ENCODE measurements at places on chromosomes 6 and 20. TPM values are rescaled to one million over a fixed set of nuclear protein-coding genes. Genes with fewer than 3 reads are reported as not detected.

DNA sequence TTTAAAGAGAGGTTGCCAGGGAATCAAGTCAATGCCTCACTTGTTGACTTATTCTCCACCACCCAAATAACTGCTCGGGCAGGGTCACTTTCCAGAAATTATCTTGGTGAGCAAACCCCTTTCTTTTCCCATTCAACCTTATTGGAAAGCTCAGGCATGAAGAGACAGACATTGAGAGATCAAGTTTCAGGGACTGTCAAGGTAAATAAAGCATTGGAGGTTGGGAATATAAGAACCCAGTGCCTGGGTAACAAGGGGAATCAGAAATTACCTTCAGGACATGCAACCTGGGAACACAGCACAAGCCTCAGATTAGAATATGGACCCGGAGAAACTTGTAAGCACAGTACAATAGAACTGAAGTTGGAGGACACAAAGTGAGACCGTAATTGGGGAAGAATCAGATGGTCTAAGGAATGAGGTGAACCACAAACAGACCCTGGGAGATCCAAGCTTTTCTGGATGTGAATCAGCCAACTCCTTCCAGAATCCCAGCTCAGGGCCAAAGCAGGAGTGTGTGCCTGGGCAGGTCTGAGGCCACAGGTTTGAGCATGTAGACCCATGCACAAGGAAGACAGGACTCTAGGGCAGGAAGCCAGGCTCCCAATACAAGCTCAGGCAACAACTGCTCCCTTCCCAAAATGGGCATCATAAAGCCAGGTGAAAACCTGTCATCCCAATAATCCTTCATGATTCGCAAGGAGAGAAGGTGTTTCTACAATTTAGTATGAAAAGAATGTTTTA, 512.8 kb downstream of the MAFB start:
- DNase-seq, result no peak

- DNase-seq, result no peak
These were observed 85.9 kb upstream of the HMGCLL1 start for GRCh38 chr6:55664591-55665587.

The RGS17 gene
- 2.3 TPM for polyA plus RNA-seq

DNA sequence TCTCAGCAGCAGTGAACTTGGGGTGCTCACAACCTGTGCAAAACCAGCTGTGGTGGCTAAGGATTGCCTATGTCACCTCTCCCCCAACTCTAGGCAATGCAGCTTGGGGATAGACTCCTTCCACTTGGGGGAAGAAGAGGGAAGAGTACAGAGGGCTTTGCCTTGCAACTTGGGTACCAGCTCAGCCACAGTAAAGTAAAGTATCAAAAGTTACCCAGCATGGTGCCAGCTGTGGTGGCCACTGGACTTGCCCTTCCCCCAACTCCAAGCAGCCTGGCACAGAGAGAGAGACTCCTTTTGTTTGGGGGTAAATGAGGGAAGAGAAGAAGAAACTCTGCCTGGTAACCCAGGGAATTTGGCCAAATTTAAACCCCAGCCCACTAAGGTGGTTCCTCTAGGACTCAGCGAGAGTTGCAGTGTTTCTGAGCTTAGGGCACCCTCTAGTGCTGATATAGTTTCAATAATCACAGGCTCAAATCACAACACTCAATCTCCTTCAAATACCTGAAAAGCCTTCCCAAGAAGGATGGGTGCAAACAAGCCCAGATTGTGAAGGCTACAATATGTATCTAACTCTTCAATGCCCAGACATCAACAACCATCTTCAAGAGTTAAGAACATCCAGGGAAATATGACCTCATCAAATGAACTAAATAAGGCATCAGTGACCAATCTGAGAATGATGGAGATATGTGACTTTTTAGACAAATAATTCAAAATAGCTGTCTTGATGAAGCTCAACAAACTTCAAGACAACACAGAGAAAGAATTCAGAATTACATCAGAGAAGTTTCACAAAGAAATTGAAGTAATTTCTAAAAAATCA, 7.6 kb upstream of the DEFB129 start:
- DNase-seq, result no peak

DNA sequence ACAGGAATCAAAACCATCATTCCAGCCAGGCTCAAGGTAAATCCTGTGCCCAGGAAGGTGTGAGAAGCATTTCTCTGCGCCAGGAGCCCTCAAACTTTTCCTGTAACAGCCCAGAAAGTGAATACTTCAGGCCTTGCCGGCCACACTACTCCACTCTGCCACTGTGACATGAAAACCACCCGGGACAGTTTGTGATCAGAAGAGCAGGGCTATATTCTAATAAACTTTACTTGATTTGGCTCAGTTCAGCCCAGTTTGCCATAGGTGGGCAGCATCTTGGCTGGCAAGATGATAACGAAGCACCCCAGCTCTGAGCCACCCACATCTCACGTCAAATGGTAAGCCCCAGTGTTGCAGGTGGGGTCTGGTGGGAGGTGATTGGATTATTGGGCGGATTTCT, 249.4 kb downstream of the DLL1 start:
- no peak for DNase-seq

DNA sequence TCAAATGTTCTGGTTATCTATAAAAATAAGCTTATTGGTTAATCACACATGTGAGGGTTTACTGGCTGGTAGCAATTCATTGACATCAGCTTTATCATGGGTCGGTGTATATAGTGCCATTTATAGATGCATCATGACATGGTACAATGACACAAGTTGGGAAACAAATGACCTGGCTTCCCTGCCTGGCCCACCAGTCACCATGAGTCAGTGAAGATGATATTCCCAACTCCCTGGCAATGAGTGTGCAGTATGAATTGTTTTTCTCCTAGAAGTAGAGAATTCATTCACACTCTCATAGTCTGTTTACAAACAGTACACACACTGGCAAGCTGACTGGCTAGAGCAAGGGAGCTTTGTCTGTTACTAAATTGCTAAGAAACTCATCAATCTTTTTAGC, 37.2 kb upstream of the CALHM6 start:
- DNase-seq, result no peak

GRCh38 chr6:150195996-150196417, 53.2 kb downstream of the PPP1R14C start:
- peak; percentile 60 for DNase-seq

The MUC22 gene
- polyA plus RNA-seq, result not detected

The ABCF1 gene
- polyA plus RNA-seq, result 64.9 TPM

GRCh38 chr6:33201147-33201545, 479 bp downstream of the SLC39A7 start:
- DNase-seq, result no peak

GRCh38 chr6:33699131-33699530, 12.4 kb downstream of the UQCC2 start:
- DNase-seq, result no peak

The SYS1 gene
- 35.5 TPM for polyA plus RNA-seq

The IL17F gene
- 0.25 TPM for polyA plus RNA-seq

The FAM83C gene
- 0.07 TPM for polyA plus RNA-seq

- DNase-seq, result peak; percentile 41
These were observed 160.0 kb downstream of the COL21A1 start for GRCh38 chr6:56087421-56087820.

The ZNF292 gene
- polyA plus RNA-seq, result 42.5 TPM

DNA sequence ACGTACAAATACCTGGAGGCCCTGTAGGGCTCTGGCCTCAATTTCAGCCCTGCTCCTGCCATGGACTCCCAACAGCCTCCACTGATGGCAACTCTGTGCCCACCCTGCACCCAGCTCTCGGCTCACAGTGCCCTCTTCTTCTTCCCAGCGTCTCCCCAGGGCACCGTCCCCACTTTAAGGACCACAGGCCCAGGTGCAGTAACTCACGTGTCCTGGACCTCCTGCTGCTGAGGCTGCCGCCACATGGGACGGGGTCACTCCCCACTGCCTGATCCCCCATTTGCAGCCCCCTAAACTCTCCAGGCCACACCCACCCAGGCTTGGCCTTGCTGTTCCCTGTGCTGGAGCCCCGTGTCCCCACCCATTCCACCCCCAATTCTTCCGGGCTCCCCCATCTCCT, 223.4 kb downstream of the PREX1 start:
- DNase-seq, result no peak

DNA sequence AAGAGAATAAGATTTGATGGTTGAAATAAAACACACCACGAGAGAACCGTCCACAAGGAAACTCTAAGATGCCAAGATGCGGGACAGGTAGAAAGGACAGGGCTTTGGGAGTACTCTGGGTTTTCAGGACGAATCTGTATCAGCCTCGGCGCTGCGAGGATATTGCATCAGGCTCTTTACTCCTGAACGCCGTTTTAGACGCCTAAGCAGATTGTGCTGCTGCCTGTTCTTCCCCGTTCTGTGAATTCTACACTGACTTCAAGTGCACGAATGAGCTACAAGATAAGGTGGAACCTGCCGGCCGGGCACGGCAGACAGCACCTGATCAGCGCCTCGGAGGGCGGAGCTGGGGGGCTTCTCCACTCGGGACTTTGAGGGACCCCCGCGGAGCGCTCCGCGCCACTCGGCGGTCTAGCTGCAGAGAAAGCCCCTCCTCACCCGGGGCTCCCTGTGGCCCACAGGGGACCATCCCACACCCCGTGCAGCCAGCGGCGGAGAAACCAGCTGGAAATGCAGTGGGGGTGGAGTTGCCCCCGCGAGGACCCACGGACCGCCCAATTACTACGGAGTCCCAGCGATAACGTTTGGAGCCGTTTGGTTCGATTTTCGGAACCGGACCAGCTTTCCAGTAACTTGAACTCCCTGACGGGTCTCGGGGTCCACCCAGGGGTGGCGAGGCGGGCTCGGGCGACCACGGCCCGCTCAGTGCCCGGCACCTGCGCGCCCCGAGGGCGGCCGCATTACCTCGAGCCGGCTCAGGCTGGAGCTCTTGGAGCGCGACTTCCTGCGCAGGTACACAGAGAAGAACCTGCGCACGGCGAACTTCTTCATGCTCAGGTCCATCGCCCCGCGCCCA, 646 bp downstream of the RPS6KA2 start:
- DNase-seq, result no peak

The VGLL2 gene
- polyA plus RNA-seq, result not detected

- no peak for DNase-seq
These were observed 7.2 kb downstream of the TPX2 start for GRCh38 chr20:31746068-31746878.

GRCh38 chr6:36657942-36658544, 20.5 kb upstream of the CDKN1A start:
- no peak for DNase-seq

The MRAP2 gene
- 4.3 TPM for polyA plus RNA-seq

GRCh38 chr6:26232306-26232939, 132.6 kb upstream of the BTN3A2 start:
- no peak for DNase-seq

GRCh38 chr20:34863421-34863965, 9.2 kb downstream of the GGT7 start:
- DNase-seq, result no peak

DNA sequence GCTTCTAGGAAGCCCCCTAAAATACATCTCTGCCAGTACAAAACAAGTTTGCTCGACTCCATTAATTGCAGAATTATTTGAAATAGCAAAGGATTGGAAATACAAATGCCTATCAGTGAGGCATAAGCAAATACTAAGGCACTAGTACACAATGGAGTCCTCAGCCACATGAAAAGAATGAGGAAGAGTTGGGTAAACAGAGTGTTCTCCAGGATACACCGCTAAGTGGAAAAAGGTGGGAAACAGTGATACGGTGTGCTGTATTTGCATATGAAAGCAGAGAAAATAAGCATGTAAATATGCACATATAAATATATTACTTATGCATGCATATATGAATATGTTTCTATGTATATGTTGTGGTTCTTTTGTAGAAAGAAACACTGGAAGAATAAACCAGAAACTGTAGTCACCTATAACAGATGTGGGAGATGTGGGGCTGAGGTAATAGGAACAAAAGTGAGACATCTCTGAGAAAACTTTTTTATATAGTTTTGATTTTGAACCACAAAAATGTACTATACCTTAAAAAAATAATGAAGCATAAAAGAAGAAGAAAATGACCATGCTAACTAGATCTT, 143.4 kb upstream of the MYLIP start:
- DNase-seq, result no peak

DNA sequence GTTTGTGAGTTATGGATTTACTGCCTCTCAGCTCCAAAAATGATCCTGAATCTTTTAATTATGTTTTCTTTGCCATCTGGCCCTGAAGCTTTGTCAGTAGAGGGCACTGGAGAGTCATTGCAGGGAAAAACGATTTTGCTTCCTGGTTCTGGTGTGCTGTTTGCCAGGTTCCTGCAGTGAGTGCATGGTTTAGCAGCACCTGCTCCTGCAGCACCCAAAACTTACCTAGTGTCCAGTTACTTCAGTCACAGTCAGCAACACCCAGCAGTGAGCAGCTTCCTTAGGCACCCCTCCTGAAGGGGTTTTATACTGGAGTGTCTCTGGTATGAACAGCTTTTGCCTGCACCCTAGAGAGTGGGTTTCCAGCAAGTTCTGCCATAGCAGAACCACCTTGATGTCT, 6.0 kb upstream of the TRIM26 start:
- DNase-seq, result peak; percentile 38

The TNF gene
- polyA plus RNA-seq, result 0.17 TPM

GRCh38 chr6:36349240-36349639, 12.6 kb upstream of the BNIP5 start:
- DNase-seq, result no peak

- DNase-seq, result no peak
These were observed 591.1 kb downstream of the PTPRT start for GRCh38 chr20:42598581-42598980.

DNA sequence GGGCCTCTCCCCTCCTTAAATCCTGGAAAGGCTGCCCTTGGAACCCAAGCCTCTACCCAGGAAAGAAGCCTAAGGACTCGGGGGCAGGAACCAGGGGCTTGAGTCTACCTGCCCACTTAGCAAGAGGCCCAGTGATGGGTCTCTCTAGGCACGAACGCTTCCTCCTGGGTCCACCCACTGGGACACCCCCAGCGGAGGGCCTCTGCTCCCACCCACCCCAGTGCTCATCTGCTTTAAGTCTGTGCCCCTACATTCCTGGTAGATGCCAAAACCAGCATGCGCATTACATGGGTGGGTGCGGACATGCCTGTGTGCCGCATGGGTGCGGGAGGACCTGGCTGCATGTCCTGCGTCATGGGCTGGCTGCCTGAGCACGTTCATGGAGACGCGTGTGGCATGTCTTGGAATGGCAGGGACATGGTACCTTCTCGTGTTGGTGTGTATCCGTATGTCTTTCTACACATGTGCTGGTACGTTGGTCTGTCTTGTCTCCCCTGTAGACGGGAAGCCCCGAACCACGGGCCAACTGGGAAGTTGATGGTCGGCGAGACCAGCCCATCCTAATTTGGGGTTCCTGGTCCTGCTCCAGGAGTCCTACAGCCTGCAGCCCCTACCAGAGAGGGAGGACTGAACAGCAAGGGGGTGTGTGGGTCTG, 29.3 kb downstream of the SNPH start:
- DNase-seq, result no peak

DNA sequence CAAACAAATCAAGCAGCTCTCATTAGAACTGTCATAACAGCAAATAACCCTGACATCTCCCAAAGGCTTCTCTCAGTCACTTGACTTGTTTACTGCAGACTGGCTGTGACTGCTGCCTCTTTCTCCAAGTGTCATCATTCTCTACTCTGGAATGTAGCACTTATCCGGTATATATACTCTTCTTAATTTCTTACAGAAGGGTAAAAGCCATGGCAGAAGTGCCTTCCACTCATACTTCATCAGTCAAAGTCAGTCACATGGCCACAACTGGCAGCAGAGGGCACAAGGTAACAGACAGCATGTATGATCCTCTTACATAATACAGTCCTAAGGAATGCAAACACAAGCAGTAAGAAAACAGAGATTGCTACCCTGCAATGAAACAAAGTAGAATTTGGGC, 9.3 kb downstream of the NAPB start:
- DNase-seq, result no peak

The HSPA1L gene
- polyA plus RNA-seq, result 4.8 TPM

GRCh38 chr20:58852543-58853271, at the start of gene GNAS:
Gene GNAS (plus strand): TSS chr20:58852716.
- DNase-seq, result no peak

All from right renal pelvis (tissue), 4 donors.